ENCODE measurements at places on chromosomes 16 and 17. TPM values are rescaled to one million over a fixed set of nuclear protein-coding genes. Genes with fewer than 3 reads are reported as not detected.

The MYLK3 gene
- 1.7 TPM for polyA plus RNA-seq

DNA sequence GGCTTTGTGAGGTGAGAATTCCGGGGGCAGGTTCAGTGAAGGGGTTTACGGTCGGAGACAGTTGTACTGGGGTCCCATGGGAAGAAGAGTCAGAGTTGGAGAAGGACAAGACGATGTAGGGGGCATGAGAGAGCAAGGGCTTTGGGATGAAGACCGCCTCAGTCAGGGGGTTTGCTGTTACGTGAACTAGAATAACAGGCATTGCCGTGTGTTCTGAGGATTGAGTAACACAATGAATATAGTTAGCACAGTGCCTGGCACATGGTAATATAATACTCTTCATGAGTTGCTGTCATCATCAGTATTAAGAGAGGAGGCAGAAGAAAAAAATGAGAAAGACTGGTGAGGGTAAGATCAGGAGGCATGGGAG is 577 bp downstream of the ZNF646 start:
- no peak for DNase-seq

The SGCA gene
- 0.80 TPM for polyA plus RNA-seq

The RNF222 gene
- polyA plus RNA-seq: 0.07 TPM

The NAGS gene
- polyA plus RNA-seq: 2.0 TPM

GRCh38 chr16:947255-947921 is 23.4 kb downstream of the LMF1 start:
- DNase-seq: no peak

GRCh38 chr17:5164436-5164835 is 27.2 kb downstream of the ZNF594 start:
- DNase-seq: no peak

The GRAP gene
- polyA plus RNA-seq: 3.7 TPM

DNA sequence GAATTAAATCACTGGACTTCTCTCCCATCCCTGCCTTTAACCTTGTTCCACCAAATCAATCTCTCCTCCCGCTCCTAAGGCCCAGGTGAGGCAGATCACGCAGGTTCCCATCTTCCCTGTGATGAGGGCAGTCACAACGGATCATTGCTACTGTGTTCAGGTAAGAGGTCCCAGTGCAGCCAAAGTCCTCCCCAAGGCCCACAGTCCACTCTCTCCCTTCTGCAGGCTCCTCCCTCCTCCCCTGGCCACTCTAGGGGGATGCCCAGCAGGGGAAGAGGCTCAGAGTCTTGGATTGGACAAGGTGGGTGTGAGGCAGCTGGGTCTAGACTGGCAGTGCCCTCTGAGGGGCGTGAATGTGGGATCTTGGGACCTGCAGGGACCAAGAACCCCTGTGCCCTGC is 2.6 kb upstream of the ADGRG3 start:
- no peak for DNase-seq

The IGFALS gene
- 1.6 TPM for polyA plus RNA-seq

The TNS4 gene
- 0.10 TPM for polyA plus RNA-seq

The KRTAP9-7 gene
- not detected for polyA plus RNA-seq

The TP53TG3B gene
- polyA plus RNA-seq: not detected

The TBC1D3H gene
- polyA plus RNA-seq: not detected

The GSG1L gene
- 0.20 TPM for polyA plus RNA-seq

The TPSG1 gene
- polyA plus RNA-seq: 0.85 TPM

DNA sequence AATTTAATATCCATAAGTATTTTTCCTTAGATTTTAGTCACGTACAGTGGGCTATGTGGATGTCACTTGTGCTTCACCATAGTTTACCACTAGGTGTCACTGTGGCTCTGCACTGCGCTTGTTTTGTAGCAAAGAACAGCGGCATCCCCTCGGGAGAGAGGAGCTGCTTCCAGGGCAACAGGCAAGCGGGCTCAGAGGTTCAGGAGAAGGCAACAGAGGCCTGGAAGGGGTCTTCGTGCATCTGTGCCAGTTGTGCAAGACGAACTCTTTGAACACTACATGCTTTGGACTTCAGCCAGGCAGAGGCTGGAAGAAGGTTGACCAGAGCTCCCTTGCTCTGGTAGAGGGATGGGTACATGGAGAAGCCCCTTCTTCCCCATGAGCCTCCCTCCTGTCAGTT is 20.6 kb downstream of the CYB561 start:
- DNase-seq: peak; percentile 78

GRCh38 chr16:29862383-29862883 is 593 bp downstream of the CDIPT start:
- DNase-seq: peak; percentile 18

DNA sequence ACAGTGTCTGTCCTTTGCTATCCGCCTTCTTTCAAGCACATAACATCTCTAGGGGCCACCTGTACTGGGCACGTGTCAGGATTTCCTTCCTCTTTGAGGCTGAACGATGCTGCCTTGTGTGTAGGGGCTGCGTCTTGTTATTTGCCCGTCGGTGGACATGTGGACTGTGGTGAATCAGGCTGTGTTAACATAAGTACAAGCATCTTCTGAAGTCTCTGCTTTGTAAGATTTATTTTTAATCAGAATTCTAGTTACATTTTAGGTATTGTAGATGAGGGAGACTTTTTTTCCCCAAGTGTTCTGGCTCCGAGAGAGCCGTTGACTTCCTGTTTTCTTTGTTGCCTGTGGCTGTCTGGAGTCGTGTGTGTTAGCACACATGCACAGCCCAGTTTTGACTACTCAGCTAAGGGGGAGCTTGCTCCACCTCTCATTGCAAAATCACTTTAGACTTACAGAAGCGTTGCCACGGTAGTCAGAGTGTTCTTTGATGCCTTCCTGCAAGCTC is 26.1 kb downstream of the SPG7 start:
- DNase-seq: no peak

The KCNJ18 gene
- polyA plus RNA-seq: not detected

DNA sequence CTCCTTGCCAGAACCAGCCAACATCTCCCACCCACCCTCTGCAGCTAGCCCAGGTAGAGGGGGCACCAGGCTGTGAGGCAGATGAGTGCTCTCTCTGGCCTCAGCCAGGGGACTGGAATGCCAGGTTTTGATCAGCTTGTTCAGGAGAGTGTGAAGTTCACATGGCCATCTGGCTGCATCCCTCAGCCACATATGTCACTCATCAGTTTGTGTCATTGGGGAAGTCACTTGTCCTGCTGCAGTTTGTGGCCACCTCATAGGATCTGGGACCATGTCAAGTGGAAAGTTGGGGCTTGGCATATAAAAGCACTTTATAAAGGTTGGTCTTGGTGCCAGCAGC is 147.6 kb downstream of the SOCS1 start:
- no peak for DNase-seq

The VAMP2 gene
- 120 TPM for polyA plus RNA-seq

- no peak for DNase-seq
Measured at GRCh38 chr16:62954144-62955032, 918.1 kb upstream of the CDH8 start.

The ALOXE3 gene
- polyA plus RNA-seq: not detected

- DNase-seq: no peak
Measured at GRCh38 chr16:49524947-49525315, 151.3 kb downstream of the C16orf78 start.

DNA sequence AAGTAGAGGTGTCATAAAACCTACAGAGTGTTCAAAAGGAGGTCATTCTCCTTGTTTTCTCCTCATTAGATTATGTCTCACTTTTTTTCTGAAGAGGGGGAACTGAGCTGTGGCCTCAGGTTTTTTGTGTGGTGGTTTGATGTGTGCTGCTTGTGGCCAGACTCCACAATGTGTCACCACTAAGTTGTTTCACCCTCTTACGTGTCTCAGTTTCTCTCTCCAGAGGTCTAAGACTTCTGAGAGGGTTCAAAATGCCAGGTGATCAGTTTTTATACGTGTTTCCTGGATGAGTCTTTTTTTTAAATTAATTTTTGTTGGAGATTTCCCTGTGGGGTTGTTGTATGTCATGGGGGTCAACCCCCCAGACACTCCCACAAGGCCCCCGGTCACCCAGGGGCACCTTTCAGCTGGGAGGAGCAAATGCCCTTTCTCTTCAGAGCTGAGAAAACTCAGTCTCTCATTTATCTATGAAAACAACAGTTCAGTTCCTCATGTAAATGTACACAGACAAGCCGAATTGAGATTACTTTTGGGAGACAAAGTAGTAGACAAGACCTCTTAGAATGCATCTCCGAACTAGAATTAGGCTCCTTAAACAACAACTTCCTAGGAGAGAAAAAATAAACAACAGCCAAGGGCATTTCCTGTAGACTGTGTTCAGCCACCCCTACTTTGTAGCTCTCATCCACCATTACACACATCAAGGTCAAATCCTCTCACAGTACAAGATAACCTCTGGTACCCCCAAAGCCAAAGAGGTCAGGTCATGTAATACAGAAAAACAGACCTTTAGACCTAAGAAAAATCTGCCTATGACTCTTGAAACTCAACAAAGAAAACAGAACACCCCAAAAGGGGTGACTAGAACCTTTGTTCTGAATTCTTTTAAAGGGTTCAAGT is 23.9 kb upstream of the TMEM98 start:
- DNase-seq: no peak

DNA sequence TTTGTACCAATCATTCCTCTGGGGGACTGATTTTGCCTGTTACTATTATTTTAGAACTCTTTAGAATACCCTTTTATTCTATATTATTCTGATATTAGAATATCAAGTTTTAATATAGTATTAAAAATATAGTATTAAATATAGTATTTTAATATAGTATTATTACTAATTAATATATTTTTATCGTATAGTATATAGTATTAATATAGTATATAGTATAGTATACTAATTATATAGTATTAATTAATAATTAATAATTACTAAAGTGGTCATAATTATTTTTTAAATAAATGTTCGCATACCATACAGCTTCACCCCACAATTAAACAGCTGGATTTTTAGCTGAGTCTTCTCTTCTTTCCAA is 73.3 kb downstream of the GNAO1 start:
- no peak for DNase-seq

GRCh38 chr17:43846963-43847371 is at the start of gene CD300LG:
Gene CD300LG, plus strand, starts transcription at chr17:43847176. Its CDS starts 41 bp downstream, at chr17:43847217.
- DNase-seq: no peak
